ENCODE measurements at places on chromosomes 1 and 21. TPM values are rescaled to one million over a fixed set of nuclear protein-coding genes. Genes with fewer than 3 reads are reported as not detected.

DNA sequence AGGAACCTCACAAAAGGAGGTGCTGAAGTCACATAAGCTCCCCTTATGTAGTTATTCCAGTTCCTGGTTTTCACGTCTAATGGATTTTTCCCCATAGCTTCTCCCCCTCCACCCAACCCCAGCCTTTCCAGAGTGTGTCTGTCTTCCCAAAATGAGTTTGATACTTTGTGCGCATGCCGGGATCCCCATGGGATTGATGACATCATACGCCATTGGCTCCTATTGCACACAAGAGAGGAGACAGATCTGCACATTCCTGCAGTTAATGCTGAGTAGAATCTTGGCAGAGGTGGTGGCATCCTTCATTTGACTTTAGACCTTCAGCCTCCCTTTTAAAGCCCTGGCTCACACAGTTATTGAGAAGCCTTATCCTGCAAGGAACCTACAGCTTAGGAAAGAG is 71.4 kb downstream of the DDR2 start:
- H3K4me3 ChIP-seq = no peak overlapping the region
- peaks cover 5% of the 10 kb centered on the region for H3K4me1 ChIP-seq
- no peaks in the 10 kb centered on the region for H3K27me3 ChIP-seq
- no peaks in the 10 kb centered on the region for H3K36me3 ChIP-seq

- H3K4me1 ChIP-seq = no peaks in the 10 kb centered on the region
- DNase-seq = no peak
- no peak overlapping the region for H3K27ac ChIP-seq
- no peaks in the 10 kb centered on the region for H3K36me3 ChIP-seq
Observed at GRCh38 chr1:55536545-55536865, 321.3 kb upstream of the USP24 start.

GRCh38 chr1:155005076-155006011 is 2.7 kb downstream of the ZBTB7B start:
- H3K36me3 ChIP-seq = no peaks in the 10 kb centered on the region
- peak overlapping the region; percentile 96 for H3K27ac ChIP-seq
- H3K4me3 ChIP-seq = peak overlapping the region; percentile 97
- H3K27me3 ChIP-seq = no peaks in the 10 kb centered on the region
- DNase-seq = no peak
- peaks cover 64% of the 10 kb centered on the region for H3K4me1 ChIP-seq

GRCh38 chr1:117795190-117795589 is 134.2 kb downstream of the GDAP2 start:
- no peaks in the 10 kb centered on the region for H3K36me3 ChIP-seq
- no peaks in the 10 kb centered on the region for H3K4me1 ChIP-seq
- H3K4me3 ChIP-seq = no peak overlapping the region
- H3K27ac ChIP-seq = no peak overlapping the region

DNA sequence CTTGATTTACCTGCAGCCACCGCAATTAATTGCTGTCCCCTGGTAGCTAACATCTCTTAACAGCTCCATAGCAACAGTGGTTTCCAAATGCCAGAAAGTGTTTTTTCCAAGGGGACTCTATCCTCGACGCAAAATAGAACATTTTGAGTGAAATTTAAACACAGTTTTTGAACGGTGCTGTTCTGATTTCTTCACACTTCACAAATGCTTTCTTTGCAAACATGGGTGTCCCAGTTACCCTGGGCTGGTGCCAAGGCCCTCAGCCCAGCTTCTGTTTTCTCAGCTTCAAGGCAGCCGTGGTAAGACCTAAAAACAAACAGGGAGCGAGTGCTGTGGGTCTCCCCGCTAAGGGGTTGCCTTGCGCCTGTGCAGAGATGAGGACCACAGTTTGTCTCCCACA is 147.3 kb upstream of the VAMP3 start:
- H3K27me3 ChIP-seq = peaks cover 47% of the 10 kb centered on the region
- H3K36me3 ChIP-seq = no peaks in the 10 kb centered on the region
- H3K27ac ChIP-seq = no peak overlapping the region
- no peak overlapping the region for H3K4me3 ChIP-seq
- H3K4me1 ChIP-seq = no peaks in the 10 kb centered on the region

- H3K36me3 ChIP-seq = no peaks in the 10 kb centered on the region
- H3K4me1 ChIP-seq = peaks cover 13% of the 10 kb centered on the region
- H3K27me3 ChIP-seq = no peaks in the 10 kb centered on the region
- H3K27ac ChIP-seq = no peak overlapping the region
- H3K4me3 ChIP-seq = no peak overlapping the region
Observed at GRCh38 chr1:167924102-167924501, 10.2 kb upstream of the ADCY10 start.

DNA sequence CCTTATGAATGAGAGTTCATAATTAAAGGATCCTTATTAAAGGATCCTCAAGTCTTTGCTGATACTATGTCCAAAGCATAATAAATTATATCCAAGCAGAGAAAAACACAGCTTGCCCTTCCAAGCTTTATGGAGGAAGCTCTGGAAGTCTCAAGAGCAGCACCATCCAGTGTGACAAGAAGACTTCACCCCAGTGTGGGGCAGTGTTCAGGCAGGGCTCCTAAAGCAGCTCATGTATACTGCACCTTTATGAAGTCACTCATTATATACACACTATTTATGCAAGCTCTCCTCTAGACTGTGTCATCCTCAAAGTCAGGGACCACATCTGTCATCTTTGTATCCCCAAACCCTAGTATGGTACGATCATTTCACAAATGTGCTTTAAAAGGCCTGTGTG is 11.9 kb upstream of the CCN1 start:
- no peaks in the 10 kb centered on the region for H3K36me3 ChIP-seq
- DNase-seq = no peak
- H3K27me3 ChIP-seq = no peaks in the 10 kb centered on the region
- H3K4me1 ChIP-seq = peaks cover 25% of the 10 kb centered on the region

GRCh38 chr1:11279630-11280029 is 6.6 kb downstream of the UBIAD1 start:
- H3K4me3 ChIP-seq = no peak overlapping the region
- H3K27ac ChIP-seq = no peak overlapping the region
- no peak for DNase-seq
- peaks cover 19% of the 10 kb centered on the region for H3K36me3 ChIP-seq
- no peaks in the 10 kb centered on the region for H3K27me3 ChIP-seq
- peaks cover 22% of the 10 kb centered on the region for H3K4me1 ChIP-seq

GRCh38 chr1:109902204-109902985 is 8.3 kb upstream of the CSF1 start:
- no peak for DNase-seq
- no peak overlapping the region for H3K4me3 ChIP-seq
- H3K27ac ChIP-seq = no peak overlapping the region
- peaks cover 25% of the 10 kb centered on the region for H3K4me1 ChIP-seq
- no peaks in the 10 kb centered on the region for H3K36me3 ChIP-seq

DNA sequence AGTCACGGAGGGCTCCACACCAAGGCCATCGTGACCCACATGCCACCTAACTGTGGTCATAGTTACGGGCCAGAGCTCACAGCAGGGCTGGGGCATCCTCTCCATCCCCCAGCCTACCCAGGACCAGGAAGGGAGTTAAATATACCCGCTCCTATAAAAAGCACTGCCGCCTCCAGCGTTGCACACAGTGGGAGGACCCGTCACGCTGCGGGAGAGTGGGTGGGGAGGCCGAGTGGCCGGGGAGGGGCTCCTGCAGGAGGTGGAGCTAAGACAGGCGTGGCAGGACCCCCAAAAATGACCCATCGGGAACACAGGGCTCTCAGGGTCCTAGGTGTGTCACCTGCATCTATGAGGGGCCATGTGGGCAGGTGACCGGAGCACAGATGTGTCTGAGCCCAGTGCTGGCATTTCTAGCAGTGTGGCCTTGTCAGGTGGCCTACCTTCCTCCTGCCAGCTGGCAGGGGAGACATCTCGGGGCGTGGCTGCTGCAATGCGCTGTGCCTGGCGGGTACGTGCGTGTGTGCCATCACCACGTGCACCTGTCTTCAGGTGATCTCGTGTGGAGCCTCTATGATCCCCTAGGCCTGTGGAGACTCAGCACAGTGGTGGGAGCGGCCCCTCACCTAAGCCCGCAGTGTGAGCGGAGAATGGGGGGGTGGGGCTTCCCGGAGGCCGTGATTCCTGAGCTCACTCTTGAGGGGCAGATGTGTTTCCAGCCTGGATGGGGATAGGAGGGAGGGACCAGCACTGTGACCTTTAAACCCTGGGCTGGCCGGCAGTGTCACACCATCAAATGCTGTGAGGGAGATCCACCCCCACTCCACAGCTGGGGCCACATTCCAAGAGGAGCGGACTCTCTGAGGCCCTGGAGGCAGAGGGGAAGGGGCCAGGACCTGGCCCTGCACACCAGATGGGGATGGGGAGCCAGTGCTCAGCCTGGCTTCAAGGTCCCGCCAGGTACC is 17.7 kb downstream of the AGRN start:
- peaks cover 50% of the 10 kb centered on the region for H3K27me3 ChIP-seq
- DNase-seq = no peak
- no peaks in the 10 kb centered on the region for H3K36me3 ChIP-seq
- H3K4me1 ChIP-seq = peaks cover 58% of the 10 kb centered on the region
- no peak overlapping the region for H3K27ac ChIP-seq
- no peak overlapping the region for H3K4me3 ChIP-seq

DNA sequence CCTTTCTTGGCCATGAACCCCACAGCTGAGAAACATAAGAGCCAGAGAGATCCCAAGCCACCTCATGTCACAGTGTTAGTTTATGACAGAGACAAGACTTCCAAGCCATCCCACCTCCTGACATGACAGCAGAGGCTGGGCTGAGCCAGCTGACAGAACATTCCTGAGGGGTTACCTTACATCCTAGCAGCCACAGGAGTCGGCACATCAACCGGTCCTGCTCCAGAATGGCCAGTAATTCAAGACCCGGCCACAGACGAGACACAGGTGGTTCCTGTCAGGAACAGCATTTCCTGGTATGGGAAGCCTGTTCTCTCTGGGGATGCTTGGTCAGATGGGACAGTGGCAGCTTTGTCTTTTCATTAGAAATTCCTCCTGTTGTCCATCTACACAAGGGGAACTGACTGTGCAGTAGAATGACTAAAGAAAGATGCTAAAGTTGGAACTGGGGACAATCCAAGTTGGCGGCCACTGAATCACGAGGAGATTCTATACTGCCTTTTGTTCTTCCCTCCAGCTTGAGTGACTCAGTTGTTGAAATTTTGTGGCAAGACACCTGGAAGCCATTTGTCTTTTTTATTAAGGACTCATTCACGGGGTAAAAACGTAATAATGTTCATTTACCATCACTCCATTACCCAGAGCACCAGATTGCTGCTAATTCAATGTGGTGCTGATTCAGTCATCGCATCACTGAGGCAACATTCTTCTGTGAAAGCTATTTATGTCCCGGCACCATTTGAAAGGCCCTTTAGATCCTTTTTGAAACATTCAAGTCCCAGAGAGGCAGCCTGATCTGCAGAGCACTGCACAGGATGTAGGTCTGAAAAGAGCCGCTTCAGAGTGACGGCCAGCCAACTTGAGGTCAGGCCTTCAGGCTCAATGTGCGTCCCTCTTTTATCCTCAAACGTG is 37.2 kb upstream of the NPL start:
- no peaks in the 10 kb centered on the region for H3K4me1 ChIP-seq
- no peaks in the 10 kb centered on the region for H3K36me3 ChIP-seq
- H3K27ac ChIP-seq = no peak overlapping the region
- peaks cover 5% of the 10 kb centered on the region for H3K27me3 ChIP-seq

- H3K4me3 ChIP-seq = no peak overlapping the region
- H3K27ac ChIP-seq = no peak overlapping the region
- DNase-seq = no peak
- peaks cover 40% of the 10 kb centered on the region for H3K36me3 ChIP-seq
- H3K27me3 ChIP-seq = no peaks in the 10 kb centered on the region
Observed at GRCh38 chr21:44331650-44332307, 7.4 kb downstream of the CFAP410 start.

- H3K27ac ChIP-seq = no peak overlapping the region
- no peaks in the 10 kb centered on the region for H3K27me3 ChIP-seq
- DNase-seq = no peak
Observed at GRCh38 chr1:231990388-231990787, 363.8 kb downstream of the DISC1 start.

DNA sequence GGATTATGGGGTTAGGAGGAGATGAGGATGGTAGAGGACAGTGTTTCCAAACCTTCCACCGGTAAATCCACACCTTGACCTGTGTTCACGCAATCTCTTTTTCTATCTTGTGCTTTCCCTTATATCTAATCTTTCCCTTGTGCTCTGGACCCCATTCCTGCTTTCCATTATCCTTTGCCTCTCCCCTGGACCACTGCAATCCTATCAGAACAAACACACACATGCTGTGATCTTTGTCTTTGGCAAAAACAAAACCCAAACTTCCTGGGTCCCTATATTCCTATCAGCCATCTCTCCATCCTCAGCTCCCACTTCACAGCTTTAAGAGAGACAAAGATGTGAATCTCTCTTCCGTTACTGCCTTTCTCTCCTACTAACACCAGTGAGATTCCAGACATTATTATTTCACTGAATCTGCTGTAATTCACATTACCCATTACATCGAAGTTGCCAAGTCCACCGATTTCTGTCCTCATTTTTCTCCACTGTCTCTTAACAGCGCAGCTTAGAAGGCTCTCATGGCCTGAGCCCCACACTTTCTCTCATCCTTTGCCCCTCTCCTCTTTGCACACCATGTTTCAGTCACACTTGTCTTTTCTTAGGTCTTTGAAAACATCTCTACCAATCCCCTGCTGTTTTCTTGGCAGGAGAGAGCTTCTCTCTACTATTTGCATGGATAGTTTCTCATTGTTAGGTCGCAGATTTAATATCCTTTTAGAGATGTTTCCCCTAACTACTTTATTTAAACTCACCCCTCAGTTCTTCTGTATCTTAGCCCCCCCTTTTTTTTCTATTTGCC is 230.0 kb upstream of the B3GALT2 start:
- no peak for DNase-seq
- H3K4me3 ChIP-seq = no peak overlapping the region
- H3K27ac ChIP-seq = no peak overlapping the region
- peaks cover 12% of the 10 kb centered on the region for H3K4me1 ChIP-seq
- no peaks in the 10 kb centered on the region for H3K27me3 ChIP-seq

SOX13 gene
- total RNA-seq = 10.1 TPM

OLFM3 gene
- not detected for total RNA-seq

TMOD4 gene
- not detected for total RNA-seq

CCDC27 gene
- not detected for total RNA-seq

LCA5L gene
- 1.2 TPM for total RNA-seq

PCAT6 gene
- total RNA-seq = 7.0 TPM

NPHS2 gene
- total RNA-seq = not detected
